Type B pancreatic cell (in vitro differentiated cells): ENCODE measurements at places on chromosomes 16 and 17. TPM values are rescaled to one million over a fixed set of nuclear protein-coding genes. Genes with fewer than 3 reads are reported as not detected.

DNA sequence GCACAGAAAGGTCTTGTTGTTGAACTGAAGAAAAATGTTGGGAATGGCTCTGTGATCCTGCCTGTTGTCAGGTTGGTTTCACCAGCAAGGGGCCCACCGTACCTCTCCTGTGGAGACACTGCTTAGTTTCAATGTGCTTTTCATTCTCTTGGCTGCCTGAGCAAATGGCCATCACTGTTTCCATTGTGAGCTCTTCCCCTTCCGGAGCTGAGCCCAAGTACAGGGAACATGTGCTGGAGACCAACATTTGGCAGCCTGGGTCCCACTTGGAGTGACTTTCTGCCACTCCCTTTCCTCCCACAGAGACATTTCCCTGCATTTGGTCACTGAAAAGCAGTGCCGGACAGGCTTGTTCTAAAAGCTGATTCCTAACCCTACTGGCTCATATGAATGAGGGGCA lies 23.1 kb downstream of the GABARAPL2 start:
- H3K4me1 ChIP-seq, result peaks cover 1% of the 10 kb centered on the region
- H3K27me3 ChIP-seq, result no peaks in the 10 kb centered on the region
- peaks cover 4% of the 10 kb centered on the region for H3K36me3 ChIP-seq

DNA sequence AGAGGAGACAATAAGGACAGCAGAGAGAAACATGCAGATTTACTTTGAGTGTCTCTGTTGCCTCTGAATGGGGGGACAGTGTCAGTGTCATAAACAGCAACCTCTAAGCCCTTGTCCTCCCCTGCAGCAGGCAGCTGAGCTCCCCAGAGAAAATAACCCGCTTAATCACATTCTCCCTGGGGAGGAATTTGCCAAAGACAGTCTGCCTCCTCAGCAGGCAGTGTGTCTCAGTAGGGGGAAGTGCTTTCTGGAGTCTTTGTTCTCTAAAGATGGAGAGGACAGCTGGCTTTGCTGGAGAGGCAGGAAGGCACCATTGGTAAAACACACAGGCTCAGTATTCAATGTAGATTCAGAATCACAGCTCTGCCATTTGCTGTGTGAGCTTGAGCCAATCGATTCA lies 16.1 kb downstream of the TEKT5 start:
- DNase-seq, result no peak
- peaks cover 4% of the 10 kb centered on the region for H3K4me1 ChIP-seq
- H3K36me3 ChIP-seq, result no peaks in the 10 kb centered on the region
- peaks cover 3% of the 10 kb centered on the region for H3K27me3 ChIP-seq

Gene UBALD1
- 49.2 and 85.9 TPM in 2 replicates for total RNA-seq

DNA sequence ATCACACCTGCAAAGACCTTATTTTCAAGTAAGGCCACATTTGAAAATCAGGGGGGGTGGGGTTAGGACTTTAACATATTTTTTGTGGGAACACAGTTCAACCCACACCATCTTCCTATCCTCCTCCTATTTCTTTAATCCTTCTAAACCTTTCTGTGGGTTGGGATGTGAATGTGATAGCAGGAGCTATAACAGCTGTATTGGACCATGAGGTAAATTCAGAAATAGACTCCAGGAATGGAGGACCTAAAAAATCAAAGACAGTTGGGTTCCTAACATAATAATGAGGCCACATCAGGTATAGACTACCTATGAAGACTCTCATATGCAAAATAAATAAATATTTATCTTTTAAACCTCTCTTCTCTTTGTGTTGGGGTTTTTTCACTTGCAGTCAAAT lies 451.4 kb downstream of the XYLT1 start:
- no peaks in the 10 kb centered on the region for H3K36me3 ChIP-seq
- H3K27ac ChIP-seq, result no peak overlapping the region
- DNase-seq, result no peak
- no peaks in the 10 kb centered on the region for H3K27me3 ChIP-seq

Gene TMEM256
- 89.8 and 90.3 TPM in 2 replicates for total RNA-seq

GRCh38 chr17:56309897-56310296 lies 156.6 kb downstream of the ANKFN1 start:
- no peaks in the 10 kb centered on the region for H3K4me1 ChIP-seq
- no peak overlapping the region for H3K4me3 ChIP-seq
- H3K36me3 ChIP-seq, result no peaks in the 10 kb centered on the region

DNA sequence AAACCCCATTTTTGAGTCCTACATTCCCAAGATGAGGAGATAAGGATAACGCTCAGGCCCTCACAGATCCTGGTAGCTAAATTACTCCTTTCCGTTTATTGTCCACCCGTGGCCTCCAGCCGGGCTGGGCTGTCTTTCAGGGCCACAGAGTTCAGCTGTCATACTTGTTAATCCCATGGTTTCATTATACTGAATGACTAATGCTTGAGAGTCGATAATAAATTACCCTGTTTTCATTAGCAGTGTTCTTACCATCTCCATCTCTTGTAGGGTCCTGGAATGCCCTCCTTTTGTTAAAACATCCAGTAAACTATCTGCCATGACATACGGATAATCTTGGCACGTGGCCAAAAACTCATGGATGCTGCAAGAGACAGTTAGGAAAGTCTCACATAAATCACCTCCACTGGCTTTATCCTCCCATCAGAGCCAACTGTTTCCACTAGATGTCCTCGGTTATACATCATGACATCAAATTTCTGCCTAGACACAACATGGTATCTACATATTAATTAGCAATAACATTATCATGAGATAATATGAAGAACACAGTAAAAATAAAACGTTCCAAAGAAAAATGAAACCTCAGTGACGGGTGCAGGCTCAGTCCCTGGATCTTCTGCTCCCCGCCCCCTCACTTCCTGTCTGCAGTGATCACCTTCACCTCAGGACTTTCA lies 45.3 kb downstream of the BRD7 start:
- peaks cover 17% of the 10 kb centered on the region for H3K4me1 ChIP-seq
- peaks cover 41% of the 10 kb centered on the region for H3K36me3 ChIP-seq
- no peak for DNase-seq
- no peak overlapping the region for H3K4me3 ChIP-seq

DNA sequence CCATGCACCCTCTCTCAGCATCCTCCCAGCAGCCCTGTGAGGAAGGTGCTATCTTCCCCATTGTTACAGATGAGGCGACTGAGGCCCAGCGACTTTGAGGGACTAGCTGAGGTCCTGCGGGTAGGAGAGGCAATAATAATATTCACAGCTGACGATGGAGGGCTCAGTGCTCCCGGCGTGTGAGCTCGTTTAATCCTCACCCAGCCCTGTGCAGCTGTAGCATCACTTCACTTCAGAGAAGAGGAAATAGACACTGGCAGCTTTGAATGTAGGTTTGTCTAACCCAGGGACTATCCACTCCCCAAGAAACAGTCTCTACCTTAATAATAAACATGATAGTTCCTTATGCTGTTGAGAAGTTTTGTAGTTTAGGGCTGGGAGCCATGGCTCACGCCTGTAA lies 21.6 kb downstream of the LASP1 start:
- H3K36me3 ChIP-seq, result peaks cover 3% of the 10 kb centered on the region
- peak overlapping the region; percentile 26 for H3K27ac ChIP-seq
- no peak overlapping the region for H3K4me3 ChIP-seq
- DNase-seq, result no peak
